ENCODE measurements at places on chromosomes 2 and 18. TPM values are rescaled to one million over a fixed set of nuclear protein-coding genes. Genes with fewer than 3 reads are reported as not detected.

The RPRM gene
- total RNA-seq: 0.20 TPM

The HJURP gene
- 83.6 TPM for total RNA-seq

DNA sequence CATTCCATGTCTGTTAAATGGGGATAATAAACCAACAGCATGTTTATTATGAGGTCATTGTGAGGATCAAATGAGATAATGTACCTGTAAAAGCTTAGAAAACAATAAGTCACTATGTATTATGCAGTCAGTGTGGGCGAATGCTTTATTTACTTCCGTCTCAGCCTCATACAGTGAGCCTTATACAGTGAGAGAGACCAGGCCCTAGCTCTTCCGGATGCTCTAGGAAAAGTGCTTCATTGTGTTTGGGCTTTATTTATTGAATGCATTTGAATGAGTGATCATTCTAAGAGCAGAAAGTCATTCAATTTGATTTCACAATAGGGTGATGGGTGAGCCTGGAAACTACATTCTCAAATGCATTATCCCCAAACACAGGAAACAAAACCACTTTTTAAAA lies 603.9 kb upstream of the FANCL start:
- H3K27ac ChIP-seq: no peak overlapping the region
- H3K27me3 ChIP-seq: no peaks in the 10 kb centered on the region
- no peak for DNase-seq
- H3K4me1 ChIP-seq: no peaks in the 10 kb centered on the region
- H3K4me3 ChIP-seq: no peak overlapping the region
- no peaks in the 10 kb centered on the region for H3K36me3 ChIP-seq

DNA sequence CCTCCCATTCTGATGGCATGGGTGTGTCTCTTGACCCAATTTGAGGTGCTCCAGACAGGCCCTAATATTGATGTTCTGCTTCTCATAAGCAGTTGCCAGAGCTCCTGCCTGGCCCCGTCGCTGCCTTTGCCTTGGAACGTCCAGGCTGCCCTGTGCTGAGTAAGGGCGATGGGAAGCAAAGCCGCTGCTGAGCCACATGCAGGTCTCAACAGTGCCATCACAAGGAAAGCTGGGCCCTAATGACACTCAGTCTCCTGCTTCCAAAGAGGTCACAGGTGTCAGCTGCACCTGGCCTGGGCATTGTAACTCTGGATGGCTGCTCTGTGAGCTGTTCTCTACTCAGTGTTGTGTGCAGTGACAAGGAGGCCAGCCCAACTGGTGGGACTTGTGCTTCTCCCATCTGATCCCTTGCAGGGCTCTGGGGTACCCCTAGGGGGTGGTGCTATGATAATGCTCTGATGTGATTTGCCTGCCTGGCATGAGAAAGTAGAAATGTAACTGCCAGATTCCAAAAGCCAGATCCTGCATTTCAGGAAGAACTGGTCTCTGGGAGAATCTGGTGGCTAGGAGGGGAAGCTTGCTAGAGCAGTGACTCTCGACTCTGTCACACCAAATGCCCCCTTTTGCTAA lies 8.7 kb downstream of the TTC39C start:
- no peaks in the 10 kb centered on the region for H3K27me3 ChIP-seq
- peaks cover 49% of the 10 kb centered on the region for H3K36me3 ChIP-seq
- H3K4me1 ChIP-seq: peaks cover 93% of the 10 kb centered on the region
- peak overlapping the region; percentile 34 for H3K27ac ChIP-seq
- DNase-seq: peak; percentile 33

The CRYBA2 gene
- not detected for total RNA-seq
